ENCODE measurements at places on chromosomes 16 and 17.

DNA sequence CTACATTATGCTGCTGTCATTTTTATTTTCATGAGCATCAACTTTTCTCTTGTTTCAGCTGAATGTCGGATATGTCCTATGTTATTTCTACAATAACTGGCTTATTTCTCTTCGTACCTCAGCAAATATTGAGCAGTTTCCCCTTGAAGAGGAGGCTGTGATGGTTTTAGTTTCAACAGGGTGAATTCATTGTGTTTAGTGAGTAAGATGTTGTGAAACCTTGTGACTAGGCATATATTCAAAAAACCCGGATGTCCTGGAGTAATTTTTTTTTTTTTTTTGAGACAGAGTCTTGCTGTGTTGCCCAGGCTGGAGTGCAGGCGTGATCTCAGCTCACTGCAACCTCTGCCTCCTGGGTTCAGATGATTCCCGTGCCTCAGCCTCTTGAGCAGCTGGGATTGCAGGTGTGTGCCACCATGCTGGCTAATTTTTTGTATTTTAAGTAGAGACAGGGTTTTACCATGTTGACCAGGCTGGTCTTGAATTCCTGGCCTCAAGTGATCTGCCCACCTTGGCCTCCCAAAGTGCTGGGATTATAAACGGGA, 11.1 kb downstream of the CPD start:
- no peak for DNase-seq

DNA sequence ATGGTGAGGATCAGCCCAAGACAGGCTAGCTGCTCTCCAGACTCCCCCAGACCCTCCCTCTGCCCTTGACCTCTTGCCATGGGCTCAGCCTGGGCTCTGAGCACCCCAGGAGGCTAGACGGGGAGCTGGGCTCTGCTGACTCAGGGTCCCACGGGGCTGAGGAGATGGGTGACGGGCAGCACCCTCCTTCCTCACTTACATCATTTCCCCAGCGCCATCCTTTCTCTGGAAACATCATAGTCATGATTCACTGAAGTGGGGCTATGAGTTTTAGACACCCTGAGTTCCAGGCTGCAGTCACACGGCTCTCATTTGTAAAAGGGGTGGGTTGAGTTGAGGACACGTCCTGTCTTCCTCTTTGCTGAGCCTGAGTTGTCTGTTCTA, 3.0 kb upstream of the ITGAX start:
- DNase-seq: peak; percentile 45

GRCh38 chr17:64130559-64131001, 636 bp upstream of the ERN1 start:
- peak; percentile 77 for DNase-seq

DNA sequence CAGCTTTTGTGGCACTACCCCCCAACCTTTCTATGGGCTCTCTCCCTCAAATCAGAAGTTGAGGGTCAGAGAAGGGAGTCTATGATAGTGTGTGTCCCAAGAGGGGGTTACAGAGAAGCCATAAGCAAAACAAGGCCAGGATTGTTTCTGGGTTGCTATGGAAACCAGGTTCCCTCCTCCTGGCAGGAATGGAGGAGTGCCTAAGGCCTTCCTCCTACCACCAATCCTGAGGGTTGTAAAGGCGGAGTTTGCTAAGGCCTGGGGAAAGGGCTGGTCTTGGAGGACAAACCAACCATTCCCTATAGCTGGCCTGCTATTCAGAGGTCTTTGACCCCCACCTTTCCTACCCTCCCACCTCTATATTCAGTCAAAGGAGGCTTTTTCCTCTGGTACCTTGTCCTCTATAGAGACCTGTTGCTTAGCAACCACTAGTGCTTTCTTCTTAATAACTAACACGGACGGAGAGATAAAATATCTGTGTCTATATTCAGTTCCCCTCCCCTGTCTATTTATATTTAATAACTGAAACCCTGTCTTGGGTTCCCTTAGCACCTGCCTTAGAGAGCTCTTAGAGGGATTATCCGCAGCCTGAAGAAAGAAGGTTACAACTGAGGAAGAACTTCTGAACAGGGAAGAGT, 43.4 kb downstream of the NEUROD2 start:
- DNase-seq: no peak

DNA sequence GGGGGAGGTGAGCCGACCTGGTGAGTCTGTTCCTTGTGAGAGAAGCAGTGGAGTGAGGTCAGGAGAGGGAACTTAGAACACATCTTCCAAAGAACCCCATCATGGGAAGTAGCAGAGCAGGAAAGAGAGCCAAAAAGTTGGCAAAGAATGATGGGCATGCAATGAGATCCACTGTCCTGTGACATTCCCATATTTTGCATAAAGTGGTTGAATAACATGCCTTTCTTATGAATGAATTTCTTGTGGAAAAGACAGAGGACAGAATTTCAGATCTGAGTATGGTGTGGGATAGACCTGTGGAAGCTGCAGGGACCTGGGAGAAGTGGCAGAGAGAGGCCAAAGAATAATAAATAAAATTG, 41.3 kb downstream of the TMEM100 start:
- DNase-seq: no peak

GRCh38 chr17:29103341-29103740, 60.4 kb downstream of the PIPOX start:
- DNase-seq: no peak

- no peak for DNase-seq
Observed at GRCh38 chr17:60354223-60354622, 37.7 kb downstream of the USP32 start.

DNA sequence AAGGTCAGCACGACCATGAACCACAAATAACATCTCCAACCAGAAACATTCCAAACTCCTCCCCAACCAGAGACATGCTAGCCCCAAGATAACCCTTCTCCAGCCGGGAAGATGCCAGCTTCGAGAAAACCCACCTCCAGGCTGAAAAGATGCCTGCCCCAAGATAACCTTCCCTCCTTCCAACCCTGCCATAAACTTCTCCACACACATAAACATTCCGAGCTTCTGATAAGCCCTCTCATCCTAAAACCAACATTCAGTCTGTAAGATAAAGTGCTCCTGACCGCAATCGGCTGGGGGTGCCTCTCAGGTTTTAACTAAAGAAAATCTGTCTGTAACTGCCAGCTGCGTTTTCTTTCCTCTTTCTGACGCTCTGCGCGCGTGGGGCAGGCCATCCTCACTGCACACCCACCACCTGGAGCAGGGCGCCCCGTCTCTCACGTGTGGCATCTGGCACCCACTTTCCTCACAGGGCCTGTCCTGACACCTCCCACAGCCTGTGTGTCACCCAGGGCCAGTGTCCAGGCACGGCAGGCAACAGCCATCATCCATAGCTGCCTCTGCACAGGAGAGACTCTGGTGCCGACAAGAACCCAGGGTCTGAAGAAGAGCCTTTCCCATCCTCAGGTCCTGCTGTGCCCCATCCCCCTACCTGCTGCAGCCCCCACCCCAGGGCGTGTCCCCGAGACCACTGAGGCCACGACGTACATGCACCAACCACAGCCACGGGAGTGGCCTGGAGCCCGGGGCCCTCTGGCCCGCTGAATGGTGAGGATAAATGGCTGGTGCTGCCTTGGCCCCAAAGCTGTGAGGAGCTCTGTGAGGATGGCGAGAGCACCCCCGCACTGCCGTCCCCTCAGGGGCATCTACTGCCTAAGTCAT, 3.7 kb downstream of the TEPSIN start:
- DNase-seq: no peak

GRCh38 chr17:83153681-83154310, 74.4 kb downstream of the METRNL start:
- no peak for DNase-seq

GRCh38 chr16:54173490-54173889, 113.1 kb downstream of the IRX3 start:
- no peak for DNase-seq

- DNase-seq: no peak
Observed at GRCh38 chr16:72291121-72291520, 119.2 kb upstream of the PMFBP1 start.

DNA sequence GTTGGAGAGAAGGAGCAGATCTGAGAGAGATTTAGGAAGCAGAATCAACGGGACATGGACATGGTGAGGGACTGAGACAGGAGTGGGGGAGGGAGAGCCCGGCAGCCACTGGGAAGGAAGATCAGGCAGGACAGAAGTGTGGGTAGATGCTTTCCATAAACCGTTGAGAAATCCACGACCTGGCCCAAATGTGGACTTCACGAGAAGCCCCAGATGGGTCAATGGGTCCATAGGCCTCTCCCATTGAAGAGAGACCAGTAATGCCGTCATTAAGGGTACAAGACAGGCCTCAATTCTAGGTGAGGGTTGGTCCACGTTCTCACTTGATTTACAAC, 530 bp upstream of the CCL22 start:
- no peak for DNase-seq

DNA sequence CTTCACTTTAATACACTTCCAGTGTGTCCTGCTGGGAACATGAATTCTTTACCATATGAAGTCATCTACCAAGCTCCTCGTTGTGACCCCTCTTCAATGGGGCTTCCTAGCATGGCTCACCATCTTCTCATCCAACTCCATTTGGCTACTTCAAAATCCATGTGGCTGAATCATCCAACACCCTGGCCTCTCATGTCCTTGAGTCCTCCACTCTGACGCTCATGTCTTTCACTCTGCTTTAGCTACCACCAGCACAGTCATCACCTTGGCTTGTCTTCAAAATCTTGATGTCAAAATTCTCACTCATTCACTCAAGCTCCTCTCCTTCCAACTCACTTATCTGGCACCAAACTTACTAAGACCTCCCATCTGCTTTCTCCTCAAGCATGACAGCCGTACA, 35.8 kb downstream of the AMFR start:
- DNase-seq: no peak

- DNase-seq: peak; percentile 84
Observed at GRCh38 chr17:35747540-35748017, 5.5 kb downstream of the GAS2L2 start.

DNA sequence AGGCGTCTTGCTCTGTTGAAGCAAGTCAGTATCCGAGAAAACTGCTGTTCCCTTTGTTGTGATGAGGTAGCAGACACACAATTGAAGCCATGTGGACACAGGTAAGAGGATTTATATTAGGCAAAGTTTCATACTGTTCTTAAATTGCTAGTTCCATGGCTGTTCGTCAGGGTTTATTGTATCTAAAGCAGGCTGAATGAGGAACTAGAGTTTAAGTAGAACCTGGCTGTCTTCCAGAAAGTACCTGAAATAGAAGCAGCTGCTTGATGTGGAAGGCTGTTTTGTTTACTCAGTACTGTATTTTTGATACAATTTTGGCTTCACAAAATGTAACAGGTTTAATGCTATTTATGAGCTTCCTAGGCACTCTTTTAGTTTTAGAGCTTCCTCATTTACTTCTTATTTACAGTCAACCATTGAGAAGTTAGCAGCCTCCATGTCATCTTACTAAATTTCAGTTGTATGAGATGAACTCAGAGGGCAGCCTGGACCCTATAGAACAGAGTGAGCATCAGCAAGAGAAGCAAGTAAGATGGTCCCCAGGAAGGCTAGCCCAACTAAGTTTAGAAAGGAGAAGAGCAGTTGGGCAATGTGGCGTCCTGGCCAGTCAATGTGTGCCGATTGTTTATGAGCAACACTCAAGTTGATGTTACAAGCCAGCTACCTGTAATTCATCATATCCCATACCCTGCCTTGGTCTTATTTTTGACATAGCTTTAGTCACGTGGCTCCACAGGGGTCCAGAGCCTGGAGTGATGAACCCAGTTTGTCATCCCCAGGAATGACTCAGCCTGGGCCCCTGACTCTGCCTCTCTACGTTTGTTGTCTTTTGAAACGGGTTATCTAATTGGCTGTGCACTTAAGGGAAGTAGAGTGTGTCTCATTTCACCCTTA, 9.7 kb upstream of the ARL2BP start:
- DNase-seq: peak; percentile 74

- DNase-seq: peak; percentile 18
Observed at GRCh38 chr17:68771867-68772515, 170.8 kb upstream of the FAM20A start.

DNA sequence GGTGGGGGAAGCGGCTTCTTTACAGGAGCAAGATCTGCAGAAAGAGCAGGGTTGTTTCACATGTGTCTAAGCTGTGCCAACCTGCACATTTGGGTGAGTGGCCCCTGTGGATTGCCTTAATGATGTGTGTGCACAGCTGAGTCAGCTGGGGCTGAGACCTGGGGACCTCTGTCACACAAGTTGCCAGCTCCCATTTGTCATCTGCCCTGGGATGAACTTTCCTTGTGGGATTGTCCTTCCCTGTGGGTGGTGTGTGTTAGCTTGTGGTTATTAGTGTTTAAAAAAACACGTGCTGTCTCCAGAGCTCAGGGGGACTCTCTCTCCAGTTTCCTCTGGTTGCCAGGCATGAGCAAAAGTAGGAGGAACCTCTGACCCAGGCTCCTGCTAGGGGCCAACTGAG, 400.5 kb upstream of the CCL2 start:
- no peak for DNase-seq

DNA sequence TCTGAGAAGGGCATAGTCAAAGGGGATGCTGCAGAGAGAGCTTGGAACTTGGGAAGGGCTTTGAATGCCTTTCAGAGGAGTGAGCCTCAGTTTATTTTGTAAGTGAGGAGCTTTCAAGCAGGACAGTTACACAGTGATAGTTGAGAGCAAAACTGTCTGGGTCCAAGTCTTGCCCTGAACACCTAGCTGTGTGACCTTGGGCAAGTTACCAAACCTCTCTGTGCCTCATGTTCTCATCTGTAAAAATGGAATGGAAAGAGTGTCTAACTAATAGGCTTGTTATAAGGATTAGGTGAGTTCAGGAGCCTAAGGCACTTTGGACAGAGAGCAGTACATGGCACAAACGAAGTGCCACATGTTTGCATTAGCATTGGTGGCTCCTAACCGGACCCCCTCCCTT, 27.0 kb upstream of the TAC4 start:
- no peak for DNase-seq

- DNase-seq: peak; percentile 74
Observed at GRCh38 chr17:21034340-21035235, 8.2 kb downstream of the USP22 start.

- no peak for DNase-seq
Observed at GRCh38 chr16:51374346-51374745, 223.3 kb upstream of the SALL1 start.

DNA sequence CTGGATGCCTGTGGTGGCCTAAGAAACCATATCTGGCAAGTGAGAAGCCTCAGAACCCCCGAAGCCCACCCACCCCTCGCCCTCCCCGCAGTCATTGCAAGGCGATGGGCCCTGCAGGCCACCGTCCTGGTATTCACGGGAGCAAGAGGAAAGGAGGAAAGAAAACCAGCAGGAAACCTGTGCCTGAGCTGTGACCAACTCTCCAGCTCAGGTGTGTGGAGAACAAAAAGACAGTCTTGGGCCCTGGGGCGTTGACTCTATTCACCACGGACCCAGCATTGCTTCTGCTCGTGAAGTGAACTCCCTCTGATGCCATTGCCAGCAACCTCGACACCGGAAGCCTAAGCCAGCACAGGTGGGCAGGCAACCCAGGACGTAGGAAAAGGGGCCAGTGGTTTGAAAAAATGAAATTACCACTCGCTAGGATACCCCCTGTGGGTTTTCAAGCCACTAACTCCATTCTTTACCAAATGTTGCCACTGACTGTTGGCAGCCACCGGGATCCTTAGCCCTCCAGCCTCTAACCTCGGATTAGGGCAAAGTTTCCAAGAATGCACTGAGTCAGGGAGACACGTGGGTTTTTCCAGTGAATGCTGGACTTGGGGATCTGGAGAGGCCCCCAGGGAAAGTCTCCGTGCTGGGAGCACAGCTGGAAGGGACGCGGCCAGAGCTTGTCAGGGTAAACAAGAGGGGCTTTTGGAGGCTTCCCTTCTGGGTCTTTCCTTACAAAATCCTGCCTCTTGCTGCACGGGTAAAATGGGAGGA, 25.1 kb downstream of the FA2H start:
- DNase-seq: no peak

Data from activated CD4-positive, alpha-beta T cell treated with anti-CD3 and anti-CD28 coated beads, Interleukin-2, Interleukin-6, amounts not matched to agents 100 ng/mL and 50 ng/mL, durations not matched to agents 16 hours and 8 hours (primary cell).